ENCODE measurements at places on chromosomes 11 and 22. TPM values are rescaled to one million over a fixed set of nuclear protein-coding genes. Genes with fewer than 3 reads are reported as not detected.

The TEAD1 gene
- 61.9 TPM for total RNA-seq

The ASPHD2 gene
- total RNA-seq: 7.3 TPM

The TEF gene
- 1.8 TPM for total RNA-seq

The ACR gene
- total RNA-seq: not detected

The CARD16 gene
- total RNA-seq: not detected

The FJX1 gene
- 52.1 TPM for total RNA-seq

The APOBEC3C gene
- total RNA-seq: 18.5 TPM

The ART1 gene
- not detected for total RNA-seq

The CRYBB1 gene
- total RNA-seq: not detected

The KRTAP5-1 gene
- not detected for total RNA-seq

The OTOG gene
- total RNA-seq: not detected

The MMP12 gene
- not detected for total RNA-seq

The KRTAP5-4 gene
- not detected for total RNA-seq

The VSIG10L2 gene
- not detected for total RNA-seq

The TTC12 gene
- 6.9 TPM for total RNA-seq

The DENND5A gene
- total RNA-seq: 75.0 TPM

The TBCEL gene
- total RNA-seq: 6.1 TPM

The TUG1 gene
- 33.6 TPM for total RNA-seq
